ENCODE measurements at places on chromosomes 7 and 10.

DNA sequence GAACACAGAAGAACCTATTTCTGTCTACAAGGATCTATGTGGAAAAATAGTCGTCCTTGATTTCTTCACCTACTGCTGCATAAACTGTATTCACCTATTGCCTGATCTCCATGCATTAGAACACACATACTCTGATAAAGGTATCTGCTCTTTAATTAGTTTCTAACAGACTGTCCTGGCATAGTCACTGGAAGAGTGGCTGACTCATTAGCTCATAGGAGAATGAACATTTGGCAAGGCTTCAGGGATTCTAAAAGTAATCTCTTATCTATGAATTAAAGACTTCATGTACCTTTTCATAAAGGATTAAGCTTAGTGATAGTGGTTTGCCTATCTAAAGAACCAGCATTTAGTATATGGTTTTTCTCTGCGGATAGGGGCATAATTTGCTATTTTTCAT lies 4.1 kb downstream of the NHLRC2 start:
- DNase-seq: no peak

- DNase-seq: no peak
Measured at GRCh38 chr7:30176463-30177109, 41.8 kb downstream of the MTURN start.

DNA sequence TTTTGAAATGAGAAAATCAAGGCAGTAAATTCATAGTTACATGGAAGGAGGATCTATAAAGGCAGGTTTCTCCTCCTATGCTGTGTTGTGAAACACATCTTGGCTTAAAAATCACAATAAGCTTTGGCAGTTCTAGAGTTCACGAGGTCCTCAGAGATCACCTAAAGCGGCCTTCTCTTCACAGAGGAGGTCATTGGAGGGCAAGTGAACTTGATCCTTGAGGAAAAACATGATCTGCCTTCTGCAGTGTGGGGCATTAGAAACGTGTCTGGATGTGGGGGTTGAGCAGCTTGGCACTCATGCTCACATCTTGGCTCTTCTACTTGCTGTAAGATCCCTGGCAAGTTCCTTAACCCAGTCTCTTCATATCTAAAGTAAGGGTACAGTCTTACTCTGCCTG lies 96.1 kb upstream of the BMPER start:
- no peak for DNase-seq

GRCh38 chr7:118281196-118281595 lies 56.7 kb downstream of the ANKRD7 start:
- DNase-seq: no peak

DNA sequence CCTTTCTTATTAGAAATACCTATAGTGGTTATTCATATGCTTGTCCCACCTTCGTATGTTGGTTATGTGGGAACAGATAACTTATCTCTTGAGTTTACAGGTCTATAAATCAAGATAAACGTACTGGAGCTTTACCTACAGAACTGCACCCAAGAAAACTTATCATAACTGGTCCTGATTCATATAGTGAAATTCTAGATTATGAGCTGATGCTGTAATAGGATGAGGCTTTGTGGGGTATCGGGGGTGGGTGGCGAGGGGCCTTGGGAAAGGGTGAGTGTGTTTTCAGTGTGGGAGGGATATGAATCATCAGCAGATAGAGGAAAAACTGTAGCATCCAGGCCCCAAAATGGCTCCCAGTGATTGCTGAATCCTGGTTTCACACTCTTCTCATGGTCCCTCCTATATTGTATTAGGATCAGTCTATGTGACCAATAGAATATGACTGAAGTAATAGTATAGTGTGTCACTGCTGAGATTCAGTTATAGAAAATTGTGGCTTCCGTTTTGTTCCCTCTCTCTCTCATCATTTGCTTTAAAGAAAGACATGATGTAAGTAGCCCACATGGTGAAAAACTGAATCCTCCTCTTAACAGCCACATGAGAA lies 706.8 kb upstream of the LRRTM3 start:
- no peak for DNase-seq

GRCh38 chr7:19011212-19011611 lies 106.2 kb downstream of the TWIST1 start:
- DNase-seq: no peak

GRCh38 chr7:108724251-108725100 lies 154.8 kb downstream of the DNAJB9 start:
- no peak for DNase-seq

DNA sequence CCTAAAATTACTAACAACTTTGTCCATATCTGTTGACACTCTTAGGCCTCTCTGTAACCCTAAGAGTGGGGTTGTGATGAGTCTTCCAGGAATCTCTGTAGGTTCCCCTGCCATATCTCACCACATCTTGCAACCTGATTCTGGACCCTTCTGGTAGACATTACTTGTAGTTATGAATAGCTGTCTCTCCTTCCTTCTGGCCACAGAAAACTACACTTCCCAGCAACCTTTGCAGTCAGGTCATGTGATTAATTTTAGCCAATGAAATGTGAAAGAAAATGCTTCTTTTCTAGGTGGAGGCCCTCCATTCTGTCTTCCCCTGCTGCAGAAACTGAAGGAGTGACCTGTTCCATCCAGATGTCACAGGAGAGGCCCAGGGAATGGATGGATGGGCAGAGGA lies 147.6 kb upstream of the AOAH start:
- DNase-seq: no peak

GRCh38 chr10:3911713-3912442 lies 126.9 kb upstream of the KLF6 start:
- no peak for DNase-seq

DNA sequence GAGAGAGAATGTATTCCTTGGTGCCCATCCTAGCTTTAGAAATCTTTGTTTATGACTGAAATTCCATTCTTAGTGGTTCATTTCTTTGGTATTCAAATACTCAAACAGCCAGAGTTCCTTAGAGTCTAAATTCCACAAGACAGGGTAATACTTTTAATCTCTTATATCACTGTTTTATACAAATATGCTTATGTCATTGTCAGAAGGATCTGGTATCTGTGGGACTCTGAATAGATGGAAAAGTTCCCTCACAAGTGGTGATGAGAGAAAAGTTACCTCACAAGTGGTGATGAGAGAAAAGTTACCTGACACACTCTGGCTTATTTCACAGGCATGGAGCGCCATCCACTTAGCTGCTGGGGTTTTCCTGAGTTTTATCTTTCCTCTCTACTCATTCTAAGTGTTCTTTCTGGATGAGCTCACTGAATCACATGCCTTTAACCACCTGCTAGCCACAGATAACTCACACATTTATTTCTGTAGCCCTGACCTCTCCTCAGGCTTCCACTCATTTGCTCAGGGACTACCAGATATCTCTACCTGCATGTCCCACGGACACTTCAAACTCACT lies 784.0 kb downstream of the SUGCT start:
- no peak for DNase-seq

GRCh38 chr10:60497364-60497763 lies 107.7 kb upstream of the ANK3 start:
- DNase-seq: no peak

GRCh38 chr10:12848439-12849173 lies 152.9 kb downstream of the CCDC3 start:
- DNase-seq: no peak

GRCh38 chr7:17104419-17104818 lies 194.0 kb upstream of the AHR start:
- DNase-seq: no peak

DNA sequence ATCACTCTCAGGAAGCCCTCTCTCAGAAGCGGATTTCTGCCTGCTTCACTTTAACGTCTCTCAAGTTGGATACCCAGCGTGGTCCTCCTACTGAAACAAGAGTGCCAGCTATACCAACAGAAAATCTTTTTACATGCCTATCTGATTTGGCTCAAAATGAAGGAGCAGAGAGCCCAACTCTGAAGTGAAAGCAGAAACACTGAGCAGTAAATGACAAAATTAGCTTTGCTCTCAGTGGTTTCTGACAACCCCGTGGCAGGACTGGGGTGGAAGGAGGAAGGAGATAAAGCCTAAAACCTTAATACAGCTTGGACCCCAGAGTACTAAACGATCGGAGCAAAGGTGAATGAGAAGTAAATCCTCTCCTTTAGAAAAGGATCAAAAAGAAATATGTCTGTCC lies 25.1 kb upstream of the GPR37 start:
- no peak for DNase-seq

- no peak for DNase-seq
Measured at GRCh38 chr7:99469381-99470065, 3.2 kb upstream of the ZNF789 start.

DNA sequence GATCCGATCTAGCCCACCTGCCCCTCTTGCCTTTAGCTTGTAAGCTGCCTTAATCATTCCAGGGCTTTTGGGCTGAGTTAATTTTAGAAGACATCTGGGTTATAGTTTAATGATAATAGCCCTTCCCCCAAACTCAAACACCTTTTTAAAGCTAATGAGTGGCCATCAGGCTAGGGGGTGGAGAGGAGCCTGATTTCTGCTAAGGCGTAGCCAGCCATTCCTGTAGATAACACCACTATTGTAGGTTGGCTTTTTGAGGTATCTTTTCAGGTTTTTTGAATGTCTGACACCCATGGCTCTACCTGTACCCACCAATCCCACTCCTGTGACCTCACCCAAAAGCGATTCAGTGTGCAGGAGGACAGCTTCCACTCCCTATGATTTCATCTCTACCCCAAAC lies 7.6 kb upstream of the SYPL1 start:
- no peak for DNase-seq

- no peak for DNase-seq
Measured at GRCh38 chr10:124547647-124548168, 86.1 kb downstream of the LHPP start.

DNA sequence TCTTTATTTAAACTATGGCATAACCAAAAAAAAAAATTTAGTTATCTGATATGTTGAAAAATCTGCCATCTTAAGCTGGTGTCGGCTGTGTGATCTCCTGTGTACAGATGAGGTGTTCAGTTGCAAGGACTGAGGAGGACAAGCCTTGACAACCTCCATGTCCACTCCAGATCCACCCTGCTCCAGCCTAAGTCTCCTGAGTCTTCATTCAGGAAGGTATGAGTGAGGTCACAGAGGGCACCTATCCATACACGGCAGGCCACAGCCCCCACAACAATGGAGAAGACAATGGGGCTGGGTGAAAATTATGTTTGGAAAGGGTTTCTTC lies 16.1 kb downstream of the TARP start:
- no peak for DNase-seq

GRCh38 chr10:122435212-122435827 lies 19.1 kb upstream of the ARMS2 start:
- DNase-seq: no peak

- no peak for DNase-seq
Measured at GRCh38 chr7:7247658-7248057, 65.3 kb downstream of the C1GALT1 start.

- DNase-seq: no peak
Measured at GRCh38 chr7:46589286-46589685, 668.2 kb upstream of the IGFBP3 start.

DNA sequence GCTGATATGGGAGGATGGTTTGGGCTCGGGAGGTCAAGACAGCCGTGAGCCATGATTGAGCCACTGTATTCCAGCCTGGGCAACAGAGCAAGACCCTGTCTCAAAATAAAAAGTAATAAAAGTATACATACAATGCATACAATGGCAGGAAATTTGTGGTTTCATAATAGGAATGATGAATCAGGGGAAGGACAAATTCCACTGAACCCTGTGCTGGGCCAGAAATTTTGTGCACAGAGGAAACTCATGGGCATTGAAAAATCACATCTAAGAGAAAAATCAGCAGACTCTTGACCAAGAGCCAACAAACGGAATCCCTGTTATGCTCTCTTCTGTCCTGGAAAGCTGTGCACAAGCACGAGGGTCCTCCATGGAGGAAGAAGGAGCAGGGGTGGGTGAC lies 35.1 kb downstream of the SEM1 start:
- no peak for DNase-seq

All from hippocampal formation (tissue), 2 donors.